HCT116 (cell line): ENCODE measurements at places on chromosomes 11 and 22.

DNA sequence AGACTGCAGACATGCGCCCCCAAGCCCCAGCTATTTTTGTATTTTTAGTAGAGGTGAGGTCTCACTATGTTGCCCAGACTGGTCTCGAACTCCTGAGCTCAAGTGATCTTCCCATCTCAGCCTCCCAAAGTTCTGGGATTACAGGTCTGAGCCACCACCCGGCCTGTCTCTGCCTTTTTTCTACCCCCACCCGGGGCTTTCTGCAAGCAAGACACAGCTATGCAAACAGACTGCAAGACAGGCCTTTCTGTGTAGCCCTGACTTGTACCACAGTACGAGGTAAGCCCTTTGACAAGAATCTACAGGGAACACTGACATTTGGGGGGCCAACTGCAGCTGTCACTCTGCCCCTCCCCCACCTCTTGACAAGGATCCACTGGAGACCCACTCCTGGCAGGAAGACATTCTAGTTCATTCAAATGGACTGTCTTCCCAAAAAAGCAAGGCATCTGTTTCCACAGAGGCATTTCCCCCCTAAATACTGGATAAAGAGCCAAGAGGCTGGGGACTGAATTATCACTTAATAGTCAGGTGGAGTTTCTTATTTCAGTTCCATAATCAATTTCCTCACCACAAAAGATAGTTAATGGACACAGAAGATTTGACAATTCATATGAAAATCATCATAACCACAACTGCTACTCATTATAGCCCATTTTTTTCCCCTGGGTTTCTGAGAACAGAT, 118.2 kb downstream of the ABTB2 start:
- no peak for DNase-seq

DNA sequence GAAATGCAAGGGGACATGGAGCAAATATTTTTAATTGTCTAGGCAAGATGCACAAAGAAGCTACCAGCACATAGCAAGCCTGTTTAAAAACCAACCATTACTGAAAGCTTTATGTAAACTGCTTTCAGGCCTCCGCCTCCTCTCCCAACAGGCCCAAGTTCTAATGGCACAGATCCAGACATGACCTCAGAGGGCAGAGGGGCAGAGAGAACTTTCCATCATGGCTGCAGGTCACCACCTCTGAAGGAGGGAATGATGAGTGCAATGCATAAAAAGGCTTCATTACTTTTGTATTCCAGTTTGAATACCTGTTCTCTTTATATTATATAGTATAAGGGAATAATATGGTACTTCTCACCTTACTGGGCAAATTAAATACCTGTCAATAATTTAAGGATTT, 15.2 kb downstream of the DDX17 start:
- DNase-seq: no peak

GRCh38 chr11:126011265-126011664, 51.4 kb downstream of the CDON start:
- DNase-seq: no peak

DNA sequence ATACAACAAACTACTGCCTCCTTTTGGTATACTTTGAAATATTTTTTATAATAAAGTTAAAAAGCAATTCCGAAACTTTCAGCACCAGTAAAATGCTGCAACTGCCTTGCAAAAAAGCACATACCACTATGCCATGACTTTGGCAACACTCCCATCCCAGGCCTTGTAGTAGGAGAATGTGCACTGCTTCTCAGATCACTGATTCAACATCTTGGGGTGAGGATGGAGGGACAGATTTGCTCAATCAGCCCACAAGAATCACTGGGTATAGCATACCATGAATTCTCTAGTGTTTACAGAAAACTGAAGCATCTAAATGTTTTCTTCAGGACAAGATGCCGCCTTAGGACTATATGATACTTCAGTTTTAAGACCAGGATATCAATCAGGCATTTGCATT, 14.9 kb downstream of the EIF4ENIF1 start:
- DNase-seq: no peak

GRCh38 chr11:108069947-108070346, 51.4 kb upstream of the ACAT1 start:
- no peak for DNase-seq

DNA sequence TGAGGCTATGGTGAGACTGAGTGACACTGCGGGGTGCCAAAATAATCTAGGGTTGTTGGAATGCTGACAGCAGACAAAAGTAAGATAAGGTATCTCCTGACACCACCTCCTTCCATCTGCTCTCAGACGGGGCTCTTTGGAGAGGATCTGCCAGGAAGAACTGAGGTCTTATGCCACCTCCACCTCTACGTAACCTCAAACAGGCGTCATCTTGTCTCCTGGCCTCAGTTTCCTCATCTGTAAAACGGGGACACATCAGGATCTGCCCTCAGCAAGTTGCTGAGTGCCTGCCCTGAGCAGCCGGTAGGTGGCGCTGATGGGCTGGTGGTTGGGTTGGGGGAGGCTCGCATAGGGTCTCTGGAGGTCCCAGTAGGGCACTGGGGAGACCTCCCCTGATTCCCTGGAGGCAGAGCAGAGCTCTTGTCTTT, 1.7 kb upstream of the MYEOV start:
- DNase-seq: no peak

GRCh38 chr11:76335842-76336241, 45.1 kb downstream of the THAP12 start:
- DNase-seq: no peak

DNA sequence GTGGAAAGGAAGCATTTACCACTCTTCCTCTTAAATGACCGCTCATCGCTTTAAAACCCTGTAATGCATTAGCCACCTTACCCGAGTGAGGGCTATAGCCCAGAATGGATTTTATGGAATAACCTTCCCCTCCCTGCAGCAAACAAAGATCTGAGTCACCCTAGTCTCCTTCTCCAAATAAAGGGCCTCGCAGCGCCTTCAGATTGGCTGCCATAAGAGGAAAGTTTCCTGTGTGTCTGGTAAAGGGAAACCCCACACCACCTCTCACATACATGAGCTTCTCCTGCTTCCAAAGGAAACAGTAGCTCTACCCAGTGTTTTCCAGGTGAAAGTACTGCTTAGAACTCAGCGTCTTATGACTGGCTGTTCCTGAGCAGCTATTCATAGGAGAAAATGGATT, 47.8 kb downstream of the PPP2R1B start:
- DNase-seq: no peak

DNA sequence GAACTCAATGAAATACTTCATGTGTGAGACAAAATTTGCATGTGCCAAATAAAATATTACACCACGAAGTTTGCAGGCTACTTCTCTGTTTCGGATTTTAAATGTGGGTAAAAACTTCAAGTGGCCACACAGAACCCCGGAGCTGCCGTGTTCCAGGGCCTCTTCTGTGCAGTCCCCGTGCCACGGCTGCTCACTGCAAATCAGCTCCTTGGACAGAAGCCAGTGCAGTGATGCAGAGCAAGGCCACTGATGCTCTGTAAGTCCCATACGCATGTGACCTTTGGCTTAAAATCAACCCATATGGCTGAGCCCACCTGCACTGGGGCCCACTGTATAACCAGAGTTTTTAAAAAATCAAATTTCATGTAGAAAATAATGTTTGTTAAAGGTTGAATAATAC, 1309.4 kb downstream of the TBC1D22A start:
- no peak for DNase-seq

GRCh38 chr11:10041748-10042446, 252.1 kb downstream of the SBF2 start:
- no peak for DNase-seq

DNA sequence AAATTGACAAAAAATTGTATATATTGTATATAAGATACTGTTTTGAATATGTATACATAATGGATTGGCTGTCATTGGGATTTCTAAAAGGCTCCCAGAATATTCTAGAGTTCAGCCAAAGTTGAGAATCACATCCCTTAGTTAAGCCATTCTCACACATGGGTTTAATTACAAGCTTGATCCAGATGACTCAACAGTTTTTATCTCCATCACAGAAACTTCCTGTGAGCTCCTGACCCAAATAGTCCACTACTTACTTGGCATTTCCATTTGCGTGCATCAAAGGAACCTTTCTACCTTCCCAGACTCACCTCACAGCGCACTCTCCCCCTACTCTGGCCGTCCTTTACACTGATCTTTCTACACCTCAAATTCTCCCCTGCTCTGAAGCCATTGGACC, 184.8 kb upstream of the ARHGAP20 start:
- DNase-seq: no peak

GRCh38 chr11:60769273-60769672, 12.6 kb downstream of the MS4A15 start:
- no peak for DNase-seq

- DNase-seq: no peak
These were observed 97.1 kb upstream of the CARD18 start for GRCh38 chr11:105236664-105237063.

- DNase-seq: no peak
These were observed 9.5 kb downstream of the ELFN2 start for GRCh38 chr22:37417677-37418348.

GRCh38 chr11:131118247-131118646, 202.0 kb upstream of the SNX19 start:
- no peak for DNase-seq

- DNase-seq: no peak
These were observed 687 bp upstream of the ARSA start for GRCh38 chr22:50628543-50629134.

DNA sequence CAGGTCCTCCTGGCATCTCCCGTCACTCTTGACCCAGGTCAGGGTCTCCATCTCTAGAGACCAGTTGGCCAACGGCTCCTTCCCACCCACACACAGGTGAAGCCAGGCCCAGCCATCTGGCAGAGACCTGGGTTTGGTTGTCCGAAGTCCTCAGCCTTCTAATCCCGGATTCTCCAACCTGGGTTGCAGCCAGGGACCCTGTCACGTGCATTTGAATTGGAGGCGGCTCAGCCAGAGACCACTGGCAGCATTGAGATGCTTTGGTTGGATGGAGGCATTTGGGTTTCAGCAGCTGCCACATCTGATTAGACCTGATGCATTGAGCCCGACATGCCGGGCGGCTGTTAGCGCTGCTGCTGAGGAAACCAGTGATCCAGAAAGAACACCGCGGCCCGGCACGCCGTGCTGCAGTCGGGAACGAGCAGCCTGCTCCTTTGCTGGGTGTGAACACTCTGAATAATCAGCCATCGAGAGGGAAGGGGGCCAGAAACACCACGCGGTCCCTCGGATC, 163.2 kb downstream of the BRD1 start:
- no peak for DNase-seq

GRCh38 chr11:126522152-126522551, 166.7 kb downstream of the ST3GAL4 start:
- no peak for DNase-seq

- DNase-seq: no peak
These were observed 127.1 kb upstream of the BMAL1 start for GRCh38 chr11:13150487-13150886.

DNA sequence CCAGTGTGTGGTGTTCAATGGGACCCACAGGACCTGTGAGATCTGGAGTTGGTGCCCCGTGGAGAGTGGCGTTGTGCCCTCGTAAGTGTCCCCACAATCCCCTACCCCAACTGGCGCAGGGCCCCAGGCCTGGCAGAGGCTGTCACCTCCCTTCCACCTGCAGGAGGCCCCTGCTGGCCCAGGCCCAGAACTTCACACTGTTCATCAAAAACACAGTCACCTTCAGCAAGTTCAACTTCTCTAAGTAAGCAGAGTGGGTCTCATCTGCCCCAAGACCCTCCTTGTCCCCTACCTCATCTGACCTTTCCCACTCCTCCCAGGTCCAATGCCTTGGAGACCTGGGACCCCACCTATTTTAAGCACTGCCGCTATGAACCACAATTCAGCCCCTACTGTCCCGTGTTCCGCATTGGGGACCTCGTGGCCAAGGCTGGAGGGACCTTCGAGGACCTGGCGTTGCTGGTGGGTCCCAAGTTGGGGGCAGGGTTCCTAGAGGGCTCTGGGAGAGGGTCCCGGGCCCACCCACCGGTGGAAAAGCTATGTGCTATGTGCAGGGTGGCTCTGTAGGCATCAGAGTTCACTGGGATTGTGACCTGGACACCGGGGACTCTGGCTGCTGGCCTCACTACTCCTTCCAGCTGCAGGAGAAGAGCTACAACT, 8.1 kb downstream of the P2RX6 start:
- no peak for DNase-seq

DNA sequence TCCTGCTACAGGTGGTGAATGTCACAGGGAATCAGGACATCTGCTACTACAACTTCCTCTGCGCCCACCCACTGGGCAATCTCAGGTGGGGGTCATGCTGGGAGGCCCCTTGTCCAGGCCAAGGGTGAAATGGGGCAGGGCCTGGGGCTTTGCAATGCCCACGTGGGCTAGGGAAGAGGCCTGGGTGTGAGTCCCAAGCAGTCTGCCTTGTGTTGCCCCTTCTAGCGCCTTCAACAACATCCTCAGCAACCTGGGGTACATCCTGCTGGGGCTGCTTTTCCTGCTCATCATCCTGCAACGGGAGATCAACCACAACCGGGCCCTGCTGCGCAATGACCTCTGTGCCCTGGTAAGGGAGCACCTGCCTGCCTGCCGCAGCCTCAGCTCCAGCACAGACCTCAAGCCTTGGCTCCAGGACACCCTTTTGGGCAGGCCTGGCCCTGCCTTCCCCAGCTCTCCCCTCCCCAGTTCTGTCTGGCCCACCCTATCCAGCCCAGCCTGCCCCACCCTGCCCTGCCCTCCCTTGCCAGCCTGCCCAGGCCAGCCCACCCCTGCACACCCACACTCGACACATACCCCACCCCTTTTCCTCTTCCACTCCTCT, 9.1 kb upstream of the TAGLN start:
- DNase-seq: no peak

DNA sequence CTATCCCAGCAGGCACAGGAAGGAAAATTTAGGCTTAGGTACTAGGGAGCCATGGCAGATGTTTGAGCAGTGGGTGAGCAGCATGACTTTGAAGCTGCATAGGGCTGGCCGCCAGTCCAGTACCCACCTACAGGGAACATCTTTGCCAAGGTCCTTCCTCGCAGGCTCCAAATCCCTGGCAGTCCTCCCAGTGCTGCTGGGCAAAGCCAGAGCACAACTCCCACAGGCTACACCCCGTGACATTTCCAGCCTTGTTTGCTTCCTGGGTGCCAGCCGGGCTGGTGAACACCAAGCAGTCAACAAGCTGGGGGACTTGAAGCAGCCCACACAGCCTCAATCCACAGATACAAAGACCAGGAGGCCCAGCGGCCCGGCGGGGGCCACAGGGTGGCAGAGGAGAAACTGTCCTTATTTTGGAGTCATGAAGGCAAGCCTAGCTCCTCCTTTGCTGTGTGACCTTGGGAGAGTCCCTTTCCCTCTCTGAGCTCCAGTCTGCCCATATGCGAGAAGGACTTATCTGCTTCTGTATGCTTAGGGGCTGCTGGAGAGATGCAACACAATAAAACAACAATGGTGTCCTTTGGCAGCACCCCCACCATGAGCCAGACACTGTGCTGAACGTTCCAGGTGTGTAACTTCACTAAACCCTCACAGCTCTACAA, 28.0 kb downstream of the TPST2 start:
- no peak for DNase-seq
